ENCODE measurements at places on chromosomes 5 and 9.

DNA sequence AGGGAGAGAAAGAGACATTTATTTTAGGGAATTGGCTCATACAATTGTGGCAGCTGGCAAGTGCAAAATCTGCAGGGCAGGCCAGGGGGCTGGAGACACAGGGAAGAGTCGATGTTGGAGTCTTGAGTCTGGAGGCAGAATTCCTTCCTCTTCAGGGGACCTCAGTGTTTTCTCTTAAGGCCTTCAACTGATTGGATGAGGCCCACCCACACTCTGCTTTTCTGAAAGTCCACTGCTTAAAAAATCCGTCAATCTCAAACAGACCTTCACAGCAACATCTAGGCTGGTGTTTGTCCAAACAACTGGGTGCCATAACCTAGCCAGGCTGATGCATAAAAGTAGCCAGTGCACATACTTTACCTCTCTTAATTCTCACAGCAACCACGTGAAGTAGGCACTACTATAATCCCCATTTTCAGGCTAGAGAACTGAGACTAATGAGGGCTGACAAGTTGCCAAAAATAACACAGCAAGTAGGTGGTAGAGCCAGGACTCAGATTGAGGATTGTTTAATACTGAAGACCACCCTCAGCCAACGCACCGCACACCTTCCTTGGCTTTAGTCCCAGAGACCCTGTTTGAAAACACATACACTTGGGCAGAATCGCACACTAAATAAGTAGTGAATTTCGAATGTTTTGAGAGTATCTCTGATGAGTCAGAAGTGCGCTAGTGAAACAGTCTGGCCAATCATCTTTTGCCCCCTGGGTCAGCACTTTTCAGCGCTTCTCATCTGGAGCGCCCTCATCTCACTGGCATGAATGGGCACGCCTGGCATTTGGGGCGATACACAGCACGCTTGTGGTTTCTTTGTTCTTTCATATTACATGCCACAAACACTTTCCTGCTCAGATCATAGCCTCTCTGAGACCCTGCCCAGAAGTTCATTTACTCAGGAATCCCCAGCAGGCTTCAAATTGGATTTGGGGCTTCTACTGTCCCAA, 591.4 kb downstream of the CCDC171 start:
- DNase-seq, result no peak

DNA sequence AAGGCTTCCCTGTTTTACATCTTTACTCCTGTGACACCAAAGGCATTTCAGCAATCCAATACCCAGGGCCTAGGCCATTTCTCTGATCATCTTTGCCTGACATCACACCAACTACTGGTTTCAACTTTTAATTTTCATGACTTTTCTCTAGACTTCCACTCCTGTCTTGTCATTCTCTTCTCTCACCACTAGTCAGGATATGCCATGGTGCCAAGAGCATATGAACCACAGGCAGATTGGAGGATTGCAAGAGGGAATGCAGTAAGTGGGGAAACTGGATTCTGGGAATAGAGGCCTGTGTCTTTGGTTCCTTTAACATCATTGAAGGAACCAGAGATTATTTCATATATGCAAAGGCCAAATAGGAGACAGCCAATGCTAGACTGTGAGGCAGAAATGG, 69.3 kb downstream of the ANKRD31 start:
- DNase-seq, result no peak

GRCh38 chr5:131277875-131278740, 14.3 kb downstream of the CDC42SE2 start:
- no peak for DNase-seq

- DNase-seq, result no peak
Observed at GRCh38 chr5:66072031-66072430, 72.1 kb upstream of the SREK1 start.

DNA sequence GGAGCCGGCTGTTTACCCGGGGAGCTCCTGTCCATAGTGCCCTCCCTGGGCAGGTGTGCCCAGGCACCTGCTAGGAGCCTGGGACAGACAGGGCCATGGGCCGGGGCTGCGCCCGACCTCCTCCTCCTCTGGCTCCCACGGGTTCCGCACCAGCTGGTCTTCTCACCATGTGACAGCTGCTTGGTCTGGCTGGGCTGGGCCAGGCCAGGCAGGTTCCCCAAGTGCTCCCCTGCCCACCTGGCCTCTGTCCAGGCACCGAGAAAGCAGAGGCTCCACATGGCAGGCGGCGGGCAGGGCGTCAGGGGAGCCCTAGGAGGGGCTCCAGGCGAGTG, 60.0 kb downstream of the OLFM1 start:
- no peak for DNase-seq

GRCh38 chr5:61047346-61047745, 102.3 kb downstream of the NDUFAF2 start:
- no peak for DNase-seq

DNA sequence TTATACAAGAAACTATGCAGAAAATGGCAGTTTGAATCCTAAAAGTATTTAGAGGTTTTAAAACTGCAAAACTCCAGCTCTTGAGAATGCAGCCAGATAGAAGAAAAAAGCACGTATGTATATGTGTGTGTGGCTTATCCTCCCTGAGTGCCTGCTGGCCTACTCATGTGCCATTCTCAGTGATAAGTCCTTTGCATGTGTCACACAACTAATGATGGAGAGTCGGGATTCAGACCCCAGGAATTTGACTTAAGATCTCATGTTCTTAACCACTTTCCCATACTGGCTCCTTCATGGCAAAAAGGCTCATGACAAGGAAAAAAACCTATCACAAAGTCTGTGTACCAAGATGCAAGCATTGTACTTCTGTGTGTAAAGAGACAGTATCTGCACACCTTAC, 26.6 kb downstream of the SMARCA2 start:
- no peak for DNase-seq

DNA sequence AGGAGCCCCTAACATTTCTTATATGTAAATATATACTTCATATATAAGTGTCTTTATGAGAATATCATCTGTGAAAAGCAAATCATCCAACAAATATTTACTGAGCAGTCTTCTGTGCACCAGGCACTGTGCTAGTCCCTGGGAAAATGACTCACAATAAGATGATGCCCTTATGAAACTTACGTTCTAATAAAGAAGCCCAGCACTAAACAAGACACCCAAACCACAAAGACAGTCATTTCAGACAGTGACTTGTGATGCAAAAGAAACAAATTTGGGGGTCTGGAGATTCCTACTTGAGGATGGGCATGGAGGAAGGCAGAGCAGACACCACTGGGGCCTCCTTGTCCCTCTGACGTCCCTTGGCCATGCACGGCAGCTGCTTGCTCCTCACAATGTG, 30.6 kb upstream of the PPP1R2B start:
- DNase-seq, result no peak

GRCh38 chr5:139765409-139766217, 30.0 kb upstream of the PSD2 start:
- DNase-seq, result peak; percentile 83

- peak; percentile 29 for DNase-seq
Observed at GRCh38 chr9:35923927-35924763, 14.9 kb downstream of the SPAAR start.

DNA sequence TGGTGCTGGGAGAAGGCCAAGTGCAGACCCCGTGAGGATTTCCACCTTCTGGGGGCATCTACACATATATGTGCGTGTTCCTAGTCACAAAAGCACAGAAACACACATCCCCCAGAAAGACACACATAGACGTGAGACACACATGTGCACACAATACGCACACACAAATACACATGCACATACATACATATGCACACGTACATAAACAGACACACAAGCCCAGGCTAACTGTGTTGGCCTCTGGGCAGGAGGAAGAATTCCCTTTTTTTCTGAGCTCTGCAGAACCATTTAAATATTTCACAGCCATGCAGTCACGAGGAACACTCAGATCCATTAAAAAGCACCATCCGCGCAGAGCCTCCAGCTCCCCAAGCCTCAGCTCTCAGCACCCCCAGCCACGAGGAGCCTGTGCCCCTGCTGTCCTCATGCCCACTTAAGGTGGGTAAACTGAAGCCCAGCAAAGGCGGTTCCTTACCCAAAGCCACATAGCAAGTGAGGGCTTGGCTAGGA, 5.3 kb downstream of the NINJ1 start:
- no peak for DNase-seq

GRCh38 chr5:157915638-157916037, 56.7 kb upstream of the CLINT1 start:
- no peak for DNase-seq

GRCh38 chr5:27962198-27962597, 923.8 kb upstream of the CDH9 start:
- no peak for DNase-seq

GRCh38 chr5:111398013-111398412, 114.3 kb downstream of the STARD4 start:
- DNase-seq, result no peak

GRCh38 chr9:116417464-116417863, 263.9 kb downstream of the PAPPA start:
- no peak for DNase-seq

Data from hematopoietic multipotent progenitor cell treated with erythropoietin and hydrocortisone succinate and interleukin-3 and kit ligand, for 17 days (in vitro differentiated cells).